ENCODE measurements at places on chromosomes 5 and 9.

- no peak for DNase-seq
Measured at GRCh38 chr9:121783111-121783510, 131.7 kb downstream of the DAB2IP start.

DNA sequence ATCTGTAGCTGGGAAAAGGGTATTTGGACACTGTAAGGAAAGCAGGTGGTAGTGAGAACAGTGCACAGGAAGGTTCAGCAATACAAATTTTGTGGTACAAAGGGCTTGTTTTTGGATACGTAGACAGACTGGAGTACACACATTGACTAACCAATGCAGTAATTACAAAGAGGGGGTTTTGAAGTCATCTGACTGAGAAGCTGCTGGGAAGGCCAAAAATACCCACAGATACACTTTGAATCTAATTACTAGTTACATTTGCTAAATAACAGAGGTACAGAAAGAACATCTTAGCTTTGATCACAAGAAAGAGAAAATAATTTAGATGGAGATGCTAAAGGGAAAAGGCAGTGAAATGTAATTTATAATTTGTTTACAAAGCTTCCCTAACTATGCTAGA is 45.9 kb downstream of the PKD2L2 start:
- DNase-seq, result no peak

DNA sequence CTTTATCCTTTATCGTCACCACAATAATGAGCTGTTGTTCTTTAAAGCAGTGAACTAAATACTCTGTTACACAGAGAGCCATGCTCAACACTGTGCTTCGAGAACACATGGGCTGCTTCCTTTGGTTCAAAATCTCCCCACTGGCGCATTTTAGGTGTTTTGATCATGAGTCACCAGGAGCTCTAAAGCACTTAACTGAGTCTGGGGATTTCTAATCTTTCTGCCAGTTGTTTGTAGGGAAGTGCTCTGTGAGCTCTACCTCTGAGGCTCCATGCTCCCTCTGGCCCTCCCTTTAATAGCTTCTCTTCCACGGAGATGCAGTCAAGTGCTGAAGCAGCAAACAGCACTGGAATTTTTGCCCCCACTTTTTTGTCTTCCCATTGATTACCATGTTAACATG is 17.0 kb downstream of the ERAP2 start:
- no peak for DNase-seq

DNA sequence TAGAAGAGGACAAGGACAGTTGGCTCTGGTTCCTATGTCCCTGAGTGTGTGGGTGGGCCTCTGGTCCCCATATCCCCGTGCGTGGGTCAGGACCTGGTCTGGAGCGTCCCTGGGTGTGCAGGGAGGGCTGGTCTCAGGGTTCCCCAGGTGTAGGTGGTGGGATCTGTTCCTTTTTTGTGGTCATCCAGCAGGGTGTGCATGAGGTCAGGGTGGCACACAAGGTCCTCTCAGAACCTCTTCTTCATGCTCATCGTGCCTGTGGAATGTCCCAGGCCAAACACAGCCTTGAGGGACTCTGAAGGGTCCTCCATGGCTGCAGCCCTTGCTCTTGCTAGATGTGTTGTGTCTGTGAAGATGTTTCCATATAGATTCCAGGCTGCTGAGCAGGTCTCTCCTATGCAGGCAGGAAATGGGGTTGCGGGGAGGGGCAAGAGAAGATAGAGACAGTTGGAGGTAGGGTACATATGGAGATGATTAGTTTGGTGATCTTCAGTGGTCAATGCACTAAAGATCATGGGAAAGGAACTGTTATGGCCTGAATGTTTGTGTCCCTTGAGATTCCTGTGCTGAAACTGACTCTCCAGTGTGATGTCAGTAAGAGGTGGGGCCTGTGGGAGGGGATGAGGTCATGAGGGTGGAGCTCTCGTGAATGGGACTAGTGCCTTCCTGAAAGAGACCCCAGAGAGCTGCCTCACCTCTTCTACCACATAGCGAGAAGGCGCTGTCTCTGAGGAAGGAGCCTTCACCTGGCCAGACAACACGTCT is 53.1 kb downstream of the NXNL2 start:
- DNase-seq, result no peak

All from activated CD4-positive, alpha-beta T cell treated with anti-CD3 and anti-CD28 coated beads, Interleukin-2, amount 50 U/mL, for 1 hour (primary cell).